Esophagus squamous epithelium (tissue), 5 donors: ENCODE measurements at places on chromosomes 7 and 10.

DNA sequence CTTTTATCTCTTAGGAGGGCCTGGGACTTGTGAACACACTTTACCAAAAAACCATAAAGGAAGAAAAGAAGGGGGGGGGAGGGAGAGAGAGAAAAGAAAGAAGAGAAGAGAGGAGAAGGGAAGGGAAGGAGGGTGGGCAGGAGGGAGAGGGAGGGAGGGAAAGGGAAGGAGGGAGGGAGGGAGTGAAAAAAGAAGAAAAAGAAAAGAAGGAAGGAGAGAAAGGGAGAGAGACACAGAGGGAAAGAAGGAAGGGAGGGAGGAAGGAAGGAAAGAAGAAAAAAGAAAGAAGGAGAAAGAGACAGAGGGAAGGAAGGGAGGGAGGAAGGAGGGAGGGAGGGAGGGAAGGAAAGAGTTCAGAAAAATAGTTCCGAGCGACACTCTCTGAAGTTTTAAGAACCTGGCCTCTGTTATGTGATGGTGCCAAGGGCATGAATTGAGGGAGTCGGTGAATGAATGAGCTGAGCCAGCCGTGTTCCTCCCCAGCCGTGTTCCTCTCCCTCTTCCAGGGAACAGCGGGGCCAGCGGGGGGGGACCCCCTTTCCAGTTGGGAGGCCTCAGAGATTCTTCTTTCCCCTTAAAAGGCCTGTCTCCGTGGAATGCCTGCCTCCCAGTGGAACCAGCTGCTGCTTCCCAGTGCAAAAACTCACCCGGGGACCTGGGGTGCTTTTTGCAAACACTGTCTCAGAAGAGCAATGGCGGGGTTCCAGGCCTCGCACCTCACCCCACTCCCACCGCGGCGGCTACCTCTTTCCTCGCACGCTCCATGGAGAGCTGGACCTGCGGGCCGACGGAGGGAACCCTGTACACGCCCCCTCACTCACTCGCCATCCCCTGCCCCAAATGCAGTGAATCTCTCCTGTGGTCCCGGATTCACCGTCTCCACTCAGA, 84.1 kb downstream of the FOXL3 start:
- DNase-seq, result no peak

- DNase-seq, result no peak
Measured at GRCh38 chr10:117781216-117781831, 238.8 kb downstream of the EMX2 start.

- DNase-seq, result no peak
Measured at GRCh38 chr10:29608062-29608461, 26.7 kb downstream of the SVIL start.

GRCh38 chr7:42338231-42338915, 101.4 kb upstream of the GLI3 start:
- DNase-seq, result no peak

DNA sequence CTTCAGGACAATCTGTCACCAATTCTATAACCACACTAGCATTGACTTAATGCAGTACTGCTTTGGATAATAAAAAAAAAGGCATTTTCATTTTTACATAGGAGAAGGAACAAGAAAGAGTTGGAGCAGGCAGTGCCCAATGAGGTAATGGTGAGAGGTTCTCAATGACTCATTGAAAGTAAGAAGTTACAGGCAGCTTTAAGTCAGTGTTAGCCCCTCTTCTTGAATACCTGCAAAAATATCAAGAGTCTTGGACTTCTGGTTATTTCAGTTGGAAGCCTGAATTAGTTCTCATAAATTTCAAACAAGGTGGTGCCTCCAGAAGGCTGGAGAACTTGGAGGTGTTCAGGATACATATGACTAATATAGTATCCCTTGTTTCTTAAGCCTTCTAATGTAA, 422.5 kb downstream of the HTR7 start:
- no peak for DNase-seq

- no peak for DNase-seq
Measured at GRCh38 chr10:32070645-32071044, 14.4 kb upstream of the KIF5B start.

DNA sequence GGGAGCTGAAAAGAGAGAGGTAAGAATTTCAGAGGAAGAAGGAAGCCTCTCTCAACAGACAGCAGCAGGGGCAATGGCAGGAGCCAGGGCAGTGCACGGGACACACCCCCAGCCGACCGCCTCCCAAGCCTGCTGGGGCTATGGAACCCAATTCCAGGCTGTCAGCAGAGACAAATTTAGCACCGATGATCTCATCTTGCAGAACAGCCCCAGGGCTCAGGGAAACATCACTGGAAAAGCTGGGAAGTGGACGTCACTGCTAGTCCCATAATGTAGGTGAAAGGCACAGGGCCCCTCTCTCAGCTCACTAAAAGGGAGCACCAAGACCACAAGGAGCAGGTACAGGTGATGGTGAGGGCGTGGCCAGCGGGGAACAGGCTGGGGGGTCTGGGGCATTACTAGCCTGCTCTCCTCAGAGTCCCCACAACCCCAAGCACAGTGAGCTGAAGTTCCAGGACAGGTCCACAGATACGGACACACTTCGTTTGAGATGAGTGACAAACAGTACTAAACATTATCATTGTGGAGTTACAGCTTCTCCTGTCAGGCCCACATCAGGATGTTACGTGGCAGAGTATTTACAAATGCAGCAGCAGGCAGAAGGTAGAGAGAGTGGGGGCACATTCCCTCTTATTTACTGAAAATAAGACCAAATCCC, 103.7 kb downstream of the PLXNA4 start:
- DNase-seq, result no peak

DNA sequence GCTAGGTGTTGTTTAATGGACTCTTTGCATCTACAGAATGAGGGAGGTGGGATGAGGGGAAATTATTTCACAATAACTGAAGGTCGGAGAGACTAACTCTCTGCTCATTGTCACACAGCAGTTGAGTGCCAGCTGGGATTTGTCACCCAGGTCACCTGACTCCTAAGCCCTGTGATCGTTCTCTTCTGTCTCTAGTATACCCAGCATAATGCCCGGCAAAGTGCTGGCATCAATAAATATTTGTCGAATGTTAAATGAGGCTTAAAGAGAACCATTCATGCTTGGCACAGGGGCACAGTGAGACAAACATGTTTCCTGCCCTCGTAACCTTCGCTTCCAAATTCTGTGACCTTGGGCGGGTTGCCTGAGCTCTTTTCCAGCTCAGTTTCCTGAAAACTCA, 70.8 kb downstream of the TCF7L2 start:
- no peak for DNase-seq

DNA sequence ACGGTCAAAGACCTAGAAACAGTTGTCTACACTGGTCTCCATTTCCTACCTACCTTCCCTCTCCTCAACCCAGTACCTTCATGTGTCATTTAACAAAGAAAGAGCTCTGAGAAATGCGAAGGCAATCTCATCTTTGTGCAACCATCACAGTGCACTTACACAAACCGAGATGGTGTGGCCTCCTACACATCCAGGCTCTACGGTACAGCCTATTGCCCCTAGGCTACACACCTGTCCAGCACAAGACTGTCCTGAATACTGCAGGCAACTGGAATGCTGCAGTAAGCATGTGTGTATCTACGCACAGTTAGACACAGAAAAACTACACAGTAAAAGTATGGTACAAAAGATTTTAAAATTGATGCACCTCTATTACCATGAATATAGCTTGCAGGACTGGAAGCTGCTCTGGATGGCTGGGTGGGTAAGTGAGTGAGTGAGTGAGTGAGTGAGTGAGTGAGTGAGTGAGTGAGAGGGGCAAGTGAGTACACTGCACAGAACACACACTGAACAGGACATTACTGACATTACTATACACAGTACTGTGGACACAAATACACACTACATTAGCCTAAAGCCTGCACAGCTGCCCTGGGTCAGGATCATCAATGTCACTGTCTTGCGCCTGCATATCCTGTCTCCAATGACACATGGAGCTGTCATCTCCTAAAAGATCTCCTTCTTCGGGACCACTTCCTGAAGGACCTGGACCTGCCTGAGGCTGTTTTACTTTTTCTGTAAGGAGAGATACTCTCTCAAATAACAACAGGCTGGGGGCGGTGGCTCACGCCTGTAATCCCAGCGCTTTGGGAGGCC, 18.5 kb downstream of the ITGB1 start:
- DNase-seq, result no peak

- no peak for DNase-seq
Measured at GRCh38 chr10:116891208-116891607, 41.9 kb downstream of the ENO4 start.

GRCh38 chr7:43834463-43835251, 34.7 kb downstream of the MRPS24 start:
- DNase-seq, result no peak

DNA sequence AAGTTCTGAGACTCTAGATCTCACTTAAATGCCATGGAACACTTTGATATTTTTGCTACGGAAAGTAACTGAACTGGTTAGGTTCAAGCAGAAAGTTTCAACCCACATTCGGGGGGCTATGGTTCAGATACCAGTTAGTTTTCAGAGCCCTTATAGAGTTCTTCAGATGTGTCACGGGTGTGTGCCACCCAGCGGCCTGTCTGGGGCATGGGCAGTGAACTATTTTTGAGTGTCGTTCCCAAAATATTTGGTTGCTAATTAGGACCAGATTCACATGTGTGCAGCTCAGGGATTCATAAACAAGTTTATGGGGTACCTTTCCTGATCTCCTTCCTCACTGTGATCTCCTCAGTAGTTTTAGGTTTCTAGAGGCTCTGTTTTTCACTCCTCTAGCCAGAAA, 271.9 kb downstream of the C7orf25 start:
- no peak for DNase-seq

GRCh38 chr7:42186151-42186550, 50.9 kb downstream of the GLI3 start:
- DNase-seq, result no peak

DNA sequence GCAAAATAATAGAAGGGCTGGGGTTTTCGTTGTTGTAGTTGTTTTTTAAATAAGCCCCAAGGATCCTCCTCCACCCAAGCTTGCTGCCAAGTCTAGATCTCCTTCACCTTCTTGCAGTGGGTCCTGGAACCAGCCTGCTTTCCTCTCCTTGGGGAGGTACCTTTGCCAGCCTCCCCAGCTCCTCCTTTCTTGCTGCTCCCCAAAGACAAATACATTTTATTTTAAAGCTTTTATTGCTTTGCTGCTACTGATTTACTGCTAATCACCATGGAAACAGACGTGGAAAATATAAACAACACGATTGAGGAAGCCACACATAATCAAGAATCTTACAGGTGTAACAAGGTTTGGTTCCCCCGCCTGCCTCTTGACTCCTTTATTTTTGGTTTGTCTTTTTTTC, 17.4 kb upstream of the SLF2 start:
- no peak for DNase-seq

DNA sequence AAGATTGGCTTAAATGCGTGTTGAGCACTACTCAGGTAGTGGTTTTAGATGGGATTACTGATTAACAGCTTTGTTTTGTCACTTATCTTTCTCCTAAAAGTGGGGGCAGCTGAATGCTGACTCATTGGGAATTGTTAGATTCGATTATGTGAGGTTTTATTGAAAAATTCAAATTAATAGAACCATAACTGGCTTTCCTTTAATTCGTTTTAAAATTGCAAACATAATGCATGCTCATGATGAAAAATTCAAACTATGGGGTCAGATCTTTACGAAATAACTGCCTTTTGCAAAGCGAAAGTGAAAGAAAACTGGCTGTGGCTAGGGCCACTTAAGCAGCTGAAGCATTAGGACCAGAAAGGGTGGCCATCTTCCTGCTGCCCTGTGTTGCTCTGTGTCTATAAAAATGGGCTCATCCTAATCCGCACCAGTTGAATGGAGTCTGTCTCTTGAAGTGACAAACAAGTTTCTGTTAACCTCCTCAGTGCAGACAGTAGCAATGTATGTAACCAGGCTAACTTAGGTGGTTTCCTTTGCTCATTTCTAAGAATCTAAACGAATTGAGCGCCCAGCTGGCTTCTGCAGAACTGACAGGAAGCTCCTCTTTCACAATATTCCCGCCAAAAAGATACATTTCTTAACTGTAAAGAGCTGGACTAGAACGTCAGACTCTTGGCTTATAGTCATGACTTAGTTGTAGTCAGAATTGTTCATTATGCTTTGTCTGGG, 27.8 kb downstream of the DENND10 start:
- no peak for DNase-seq

- DNase-seq, result no peak
Measured at GRCh38 chr7:147978651-147979050, 611.9 kb upstream of the C7orf33 start.

- DNase-seq, result no peak
Measured at GRCh38 chr10:129637010-129637409, 170.0 kb downstream of the MGMT start.

- no peak for DNase-seq
Measured at GRCh38 chr10:12644380-12645144, 295.2 kb downstream of the CAMK1D start.

GRCh38 chr10:129538236-129538635, 71.2 kb downstream of the MGMT start:
- no peak for DNase-seq

GRCh38 chr10:21293518-21294356, 231.7 kb downstream of the SKIDA1 start:
- DNase-seq, result no peak

GRCh38 chr7:69047151-69047754, 551.0 kb upstream of the AUTS2 start:
- DNase-seq, result no peak

DNA sequence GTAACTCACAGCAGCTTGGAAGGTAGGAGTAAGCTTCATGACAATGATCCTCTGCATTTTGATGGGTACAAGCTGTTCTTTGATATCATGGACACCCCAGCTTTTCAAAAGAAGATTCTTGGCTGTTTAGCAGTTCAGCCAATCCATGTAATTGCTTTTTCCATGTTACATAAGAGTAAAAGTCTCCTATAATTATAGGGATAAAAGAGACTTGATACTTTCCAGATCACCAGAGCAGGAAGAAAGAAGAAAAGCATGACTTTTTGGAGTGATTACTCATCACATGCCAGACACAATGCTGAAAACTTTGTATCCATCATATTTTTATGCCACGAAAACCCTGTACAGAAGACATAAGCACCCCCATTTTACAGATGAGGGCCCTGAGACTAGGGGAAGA, 1049.7 kb downstream of the NRG3 start:
- no peak for DNase-seq

- no peak for DNase-seq
Measured at GRCh38 chr7:95980167-95980566, 207.8 kb downstream of the DYNC1I1 start.

DNA sequence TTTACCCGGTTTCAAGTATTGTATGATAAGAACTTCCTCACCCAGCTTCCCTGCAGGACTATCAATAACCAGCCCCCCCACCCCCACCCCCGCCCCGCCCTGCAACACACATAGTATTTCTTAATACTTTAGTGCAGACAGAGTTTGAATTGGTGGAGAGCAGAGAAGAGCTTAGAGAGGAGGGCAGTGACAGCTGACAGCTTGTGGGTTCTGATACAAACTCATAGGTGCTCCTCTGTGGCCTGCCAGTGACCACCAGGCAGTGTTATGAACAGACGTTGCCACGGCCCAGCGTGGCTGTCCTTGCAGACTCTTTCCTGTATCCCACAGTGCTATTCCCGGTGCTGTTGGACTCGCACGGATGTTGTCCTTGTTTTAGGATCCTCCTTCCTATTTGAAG, 186.9 kb upstream of the ADO start:
- DNase-seq, result no peak

GRCh38 chr10:48574322-48574796, 30.5 kb downstream of the ARHGAP22 start:
- DNase-seq, result no peak

GRCh38 chr10:90817128-90817889, 40.5 kb downstream of the HTR7 start:
- no peak for DNase-seq

- DNase-seq, result no peak
Measured at GRCh38 chr10:29326886-29327745, 38.2 kb downstream of the LYZL1 start.

GRCh38 chr10:31774299-31774900, 154.2 kb downstream of the ARHGAP12 start:
- DNase-seq, result no peak
